ENCODE measurements at places on chromosomes 4 and X. TPM values are rescaled to one million over a fixed set of nuclear protein-coding genes. Genes with fewer than 3 reads are reported as not detected.

CCKAR gene
- total RNA-seq = 0.57 TPM

PCYT1B gene
- total RNA-seq = 0.46 TPM

TLL1 gene
- total RNA-seq = 0.09 TPM

TLR8 gene
- total RNA-seq = not detected

All from smooth muscle cell of bladder (primary cell).